ENCODE measurements at places on chromosomes 11 and 22.

DNA sequence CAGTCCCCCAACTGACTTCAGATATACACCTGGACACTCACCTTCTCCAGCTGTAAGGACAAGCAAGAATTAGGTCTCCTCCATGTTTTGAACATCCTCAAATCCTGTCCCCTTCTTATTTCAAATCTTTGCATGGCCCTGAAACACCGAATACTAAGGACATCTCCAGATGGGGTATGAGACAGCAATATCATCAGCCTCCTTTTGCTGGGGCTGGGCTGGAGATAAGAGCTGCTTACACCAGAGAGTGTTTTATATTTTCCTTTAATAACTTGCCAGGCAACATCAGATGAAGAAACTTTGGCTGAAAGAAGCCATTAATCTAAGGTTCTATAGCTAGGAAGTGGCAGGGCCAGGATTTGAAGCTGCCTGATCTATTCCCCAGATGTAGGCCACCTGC lies 21.6 kb downstream of the TUG1 start:
- DNase-seq = no peak

- DNase-seq = no peak
Measured at GRCh38 chr11:116420030-116420429, 352.8 kb downstream of the BUD13 start.

DNA sequence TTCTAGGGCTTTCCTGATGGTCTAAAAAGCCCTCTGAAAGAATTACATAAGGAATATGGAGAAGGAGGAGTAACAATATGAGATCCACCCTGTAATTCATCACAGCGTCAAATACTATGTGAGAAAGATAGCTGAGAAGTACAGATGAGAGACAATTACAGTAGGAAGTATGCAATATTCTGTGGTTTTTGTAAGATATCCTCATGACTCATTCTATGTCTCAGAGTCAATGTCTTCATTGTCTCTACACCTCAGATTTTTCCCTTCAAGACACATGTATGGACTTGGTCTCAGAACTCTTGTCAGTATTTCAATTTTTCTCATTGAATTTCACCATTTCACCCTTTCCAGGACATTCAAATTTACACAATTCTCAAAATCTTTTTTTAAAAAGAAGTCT lies 343.3 kb upstream of the CTSC start:
- DNase-seq = no peak

- DNase-seq = no peak
Measured at GRCh38 chr22:27669798-27670599, 131.6 kb downstream of the MN1 start.

DNA sequence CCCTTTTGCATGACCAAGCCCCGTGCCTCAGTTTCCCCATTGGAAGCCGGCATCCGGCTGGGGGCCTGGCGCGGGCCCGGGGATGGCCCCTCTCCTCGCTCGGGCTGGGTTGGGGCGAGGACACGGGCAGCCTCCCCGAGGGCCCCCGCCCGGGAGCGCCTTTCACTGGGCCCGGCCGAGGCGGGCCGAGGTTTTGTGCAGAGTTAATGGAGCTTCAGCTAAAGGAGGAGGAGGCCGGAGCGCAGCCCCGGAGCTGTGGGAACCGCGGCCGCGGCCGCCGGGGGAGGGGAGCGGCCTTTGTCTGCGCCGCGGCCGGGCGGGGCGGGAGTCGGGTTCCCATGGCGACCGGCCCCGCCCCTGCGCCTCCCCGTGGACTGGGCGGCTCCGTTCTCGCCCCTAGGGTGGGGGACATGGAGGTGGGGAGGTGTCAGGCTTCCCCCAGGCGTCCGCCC lies 1.4 kb upstream of the MAPK11 start:
- DNase-seq = peak; percentile 92
